Upper lobe of left lung (tissue), 6 donors: ENCODE measurements at places on chromosomes 12 and 14. TPM values are rescaled to one million over a fixed set of nuclear protein-coding genes. Genes with fewer than 3 reads are reported as not detected.

DNA sequence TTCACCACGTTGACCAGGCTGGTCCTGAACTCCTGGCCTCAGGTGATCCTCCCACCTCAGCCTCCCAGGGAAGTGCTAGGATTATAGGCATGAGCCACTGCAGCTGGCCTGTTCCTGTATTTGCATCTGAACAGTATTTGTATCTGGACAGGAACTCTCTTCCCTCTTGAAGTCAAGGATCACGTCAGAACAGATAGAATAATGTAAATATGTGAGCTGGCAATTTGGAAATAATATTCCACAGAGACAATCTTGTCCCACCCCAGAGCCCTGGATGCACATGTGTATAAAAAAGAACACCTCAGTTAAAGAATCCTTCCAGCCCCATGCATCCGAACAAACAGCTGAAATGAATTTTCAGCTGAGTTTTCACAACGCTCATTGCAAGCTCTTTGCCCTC is 118.3 kb downstream of the VEZT start:
- DNase-seq, result no peak

The IAPP gene
- total RNA-seq, result not detected

DNA sequence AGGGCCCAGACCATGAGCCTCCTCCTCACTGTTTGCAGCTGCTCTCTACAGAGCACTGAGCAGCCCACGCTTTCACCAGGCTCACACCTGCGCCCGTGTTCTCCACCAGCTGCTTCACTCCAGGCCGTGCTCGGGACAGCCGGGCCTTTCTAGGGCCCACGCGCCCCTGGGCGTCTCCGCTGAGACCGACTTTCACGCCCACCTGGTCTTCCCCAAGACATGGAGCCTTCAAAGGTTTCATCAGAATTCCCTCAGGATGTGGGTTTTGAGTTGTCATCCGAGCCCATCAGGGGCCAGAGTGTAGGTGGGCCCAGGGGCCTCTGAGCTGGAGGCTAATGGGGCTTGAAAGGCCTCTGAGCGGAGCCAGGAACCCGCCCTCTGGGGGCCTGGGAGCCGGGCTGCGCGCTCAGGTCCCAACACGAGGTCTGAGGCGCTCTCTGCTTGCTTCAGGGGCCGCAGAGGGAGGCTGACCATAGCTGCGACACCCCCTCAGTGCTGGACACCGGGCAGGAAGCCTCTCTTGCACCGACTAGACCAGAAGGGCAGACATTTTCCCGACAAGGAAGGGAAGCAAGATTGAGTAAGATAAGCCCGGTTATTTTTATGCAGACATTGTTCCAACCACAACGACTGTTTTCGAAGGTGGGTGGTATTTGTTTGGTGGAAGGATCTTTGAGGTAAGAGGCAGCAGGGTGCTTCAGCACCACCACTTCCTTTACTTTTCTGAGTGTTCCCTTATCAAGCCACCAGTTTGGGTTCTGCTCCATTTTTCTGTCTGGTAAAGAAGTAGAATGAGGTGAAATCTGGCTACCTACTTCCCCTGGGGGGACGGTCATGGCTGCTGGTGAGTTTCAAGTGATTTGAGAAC is 125.0 kb upstream of the FUT8 start:
- DNase-seq, result no peak

The RIPK3 gene
- 16.9 TPM for total RNA-seq

GRCh38 chr12:43425361-43425760 is 126.6 kb downstream of the ADAMTS20 start:
- DNase-seq, result no peak

GRCh38 chr14:52391881-52392615 is 77.9 kb downstream of the PTGER2 start:
- no peak for DNase-seq

DNA sequence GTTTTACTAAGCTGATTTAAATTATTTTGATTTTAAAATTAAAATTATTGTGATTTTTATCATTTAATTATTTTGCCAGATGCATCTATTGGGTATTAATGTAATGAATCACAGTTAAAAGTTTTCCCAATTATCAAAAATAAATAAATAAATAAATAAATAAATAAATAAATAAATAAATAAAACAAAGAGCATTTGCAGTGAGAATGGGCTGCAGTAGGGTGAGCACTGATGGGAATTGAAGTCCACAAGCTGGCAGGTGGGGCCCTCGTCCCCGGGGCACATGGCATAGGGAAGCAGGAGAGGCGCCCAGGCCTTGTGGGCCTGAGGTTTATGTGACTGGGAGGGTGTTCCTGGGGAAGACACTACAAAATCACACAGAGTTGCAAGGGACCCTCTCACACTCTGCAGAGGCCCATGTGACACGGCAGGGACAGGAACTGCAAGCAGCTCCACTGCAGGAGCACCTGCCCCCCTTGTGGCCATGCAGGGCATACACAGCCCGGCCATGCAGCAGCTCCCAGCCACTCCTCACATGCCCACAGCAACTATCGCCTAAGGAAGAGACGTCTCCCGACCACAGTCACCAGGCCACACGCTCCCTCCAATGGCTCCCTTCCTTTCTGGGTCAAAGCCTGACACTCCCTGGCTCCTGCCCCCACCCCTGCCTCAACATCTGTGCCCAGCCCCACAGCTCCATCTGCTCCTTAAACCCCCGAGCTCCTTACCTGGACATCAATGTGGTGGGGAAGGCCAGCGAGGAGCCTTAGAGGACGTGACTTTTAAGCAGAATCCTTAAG is 256.3 kb upstream of the SFSWAP start:
- peak; percentile 44 for DNase-seq

GRCh38 chr12:51924551-51925319 is 17.4 kb downstream of the ACVRL1 start:
- DNase-seq, result no peak

The ACSS3 gene
- 26.2 TPM for total RNA-seq

The DHH gene
- 3.1 TPM for total RNA-seq

DNA sequence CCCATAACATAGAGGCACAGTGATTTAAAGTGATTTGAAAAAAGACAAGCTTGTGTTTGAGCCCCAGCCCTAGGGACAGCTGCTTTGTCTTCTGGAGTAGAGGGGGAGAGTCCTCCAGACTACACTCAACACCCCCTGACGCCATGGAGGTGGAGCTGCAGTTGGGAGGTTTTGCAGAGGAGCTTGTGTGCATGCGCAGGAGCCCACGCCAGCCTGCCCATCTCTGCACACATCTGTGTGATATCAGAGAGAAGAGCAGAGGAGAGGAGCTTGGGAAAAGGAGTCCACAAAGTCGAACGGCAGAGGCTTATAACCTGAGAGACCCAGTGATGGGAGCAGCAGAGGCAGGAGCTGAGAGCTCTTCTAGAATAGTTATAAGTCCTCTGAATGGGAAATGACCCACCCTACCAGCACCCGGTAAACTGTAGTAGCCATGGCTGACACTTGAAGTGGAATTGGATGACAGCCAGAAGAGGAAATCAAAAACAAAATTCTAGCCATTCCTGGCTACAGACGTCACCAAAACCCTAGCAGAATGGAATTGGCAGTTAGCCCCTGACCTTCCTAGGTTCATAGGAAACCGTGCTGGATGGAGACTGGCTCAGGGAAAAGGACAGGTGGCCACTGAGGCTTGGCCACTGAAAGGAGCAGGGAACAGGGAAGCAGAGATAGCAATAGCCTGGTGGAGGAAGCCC is 185.1 kb upstream of the VASH1 start:
- no peak for DNase-seq

- DNase-seq, result peak; percentile 4
Observed at GRCh38 chr12:31018790-31019505, 54.7 kb upstream of the DDX11 start.

- DNase-seq, result no peak
Observed at GRCh38 chr14:72052356-72052755, 120.1 kb downstream of the RGS6 start.

DNA sequence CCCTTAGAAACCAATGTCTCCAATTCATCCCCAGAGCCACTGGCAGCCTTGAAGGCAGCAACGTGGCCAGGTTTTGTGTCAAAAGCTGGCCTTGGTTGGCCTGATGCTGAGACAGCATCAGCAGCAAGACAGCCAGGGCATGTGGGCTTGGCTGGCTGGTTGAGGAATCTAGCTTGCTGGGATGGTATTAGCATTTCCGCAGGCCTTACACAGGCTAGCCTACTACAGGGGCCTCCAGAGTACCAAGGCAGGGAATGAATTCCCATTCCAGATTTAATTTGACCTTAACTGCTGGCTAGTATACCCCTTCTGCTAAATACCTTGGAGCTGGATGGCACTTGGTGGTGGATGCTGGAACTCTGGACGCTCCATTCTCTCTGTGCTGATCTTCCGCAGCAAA is 15.8 kb downstream of the NGDN start:
- no peak for DNase-seq

DNA sequence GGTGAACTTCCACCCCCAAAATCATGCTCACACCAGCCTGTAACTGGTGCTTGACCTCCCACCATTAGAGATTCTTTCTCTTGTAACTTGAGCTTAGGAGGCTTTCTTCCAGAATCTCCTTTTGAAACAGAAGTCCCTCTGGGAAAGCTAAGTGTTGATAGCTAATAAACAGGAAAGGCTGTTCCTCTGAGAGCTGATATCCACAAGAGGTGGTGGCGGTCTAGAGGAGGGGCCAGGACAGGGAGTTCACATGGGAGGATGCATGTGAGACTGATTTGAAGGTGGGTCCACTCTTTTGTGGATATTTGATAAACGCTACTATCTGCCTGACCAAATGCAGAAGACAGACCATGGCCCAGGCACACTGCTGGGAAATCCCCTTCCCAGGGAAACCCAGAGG is 10.2 kb upstream of the PRMT8 start:
- no peak for DNase-seq

GRCh38 chr14:56198438-56198837 is 80.2 kb downstream of the PELI2 start:
- no peak for DNase-seq

GRCh38 chr12:49094160-49094974 is at the start of gene DHH:
Gene DHH (minus strand): TSS chr12:49094801. CDS start chr12:49094512, 289 bp downstream.
- DNase-seq, result peak; percentile 54

The ACOT6 gene
- total RNA-seq, result not detected

The KRT78 gene
- not detected for total RNA-seq

DNA sequence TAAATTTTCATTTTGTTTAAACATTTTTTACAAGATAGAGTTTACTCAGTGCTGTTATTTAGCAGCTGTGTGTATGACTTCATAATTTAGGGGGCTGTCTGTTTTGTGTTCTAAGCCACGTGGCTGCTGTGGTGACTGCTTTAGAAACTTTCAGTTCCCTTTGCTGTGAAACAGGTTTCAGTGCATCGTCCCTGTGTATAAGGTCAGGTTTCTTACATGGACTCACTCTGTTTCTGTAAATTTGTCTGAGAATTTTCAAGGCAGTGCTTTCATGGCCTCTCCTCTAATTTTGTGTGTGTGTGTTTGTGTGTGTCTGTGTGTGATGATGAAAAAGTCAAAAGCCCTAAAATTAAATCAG is 32.4 kb downstream of the BICD1 start:
- DNase-seq, result no peak

DNA sequence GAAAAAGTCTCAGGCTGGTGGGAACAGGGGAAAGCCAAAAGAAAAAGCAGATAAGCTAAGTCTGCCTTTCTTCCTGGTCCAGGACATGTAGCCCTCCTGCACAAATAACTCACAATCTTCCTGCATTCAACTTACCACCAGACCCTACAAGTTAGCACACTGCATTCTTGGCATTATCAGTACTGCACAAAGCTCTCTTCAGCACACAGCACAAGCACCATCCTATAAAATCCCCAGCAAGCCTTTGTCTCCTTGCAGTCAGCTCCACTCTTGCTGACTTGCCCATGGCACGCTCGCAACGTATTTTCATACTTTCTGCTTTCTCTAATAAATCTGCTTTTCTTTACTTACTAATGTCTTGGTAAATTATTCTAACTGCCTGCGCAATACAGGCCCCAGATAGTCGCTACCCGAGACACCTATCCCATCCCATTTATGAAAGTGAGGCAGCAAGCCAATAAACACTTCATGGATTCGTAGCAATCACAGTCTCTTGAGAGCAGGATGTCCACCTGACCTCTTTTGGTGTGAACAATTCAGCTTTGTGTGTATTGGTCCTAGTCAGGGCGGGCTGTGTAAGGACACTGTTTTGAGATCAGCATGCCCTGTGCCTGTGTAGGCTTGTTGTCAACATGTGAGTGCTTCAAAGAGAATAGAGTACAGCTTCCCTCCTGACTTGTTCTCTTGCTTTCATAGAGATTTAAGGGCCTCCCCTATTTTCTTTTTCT is 49.0 kb downstream of the TMEM117 start:
- DNase-seq, result no peak
